ENCODE measurements at places on chromosomes 6 and 20. TPM values are rescaled to one million over a fixed set of nuclear protein-coding genes. Genes with fewer than 3 reads are reported as not detected.

Gene DUSP22
- polyA plus RNA-seq, result 24.6 TPM

Gene MAP7
- polyA plus RNA-seq, result 35.6 TPM

Gene GNRH2
- polyA plus RNA-seq, result not detected

Gene POM121L2
- not detected for polyA plus RNA-seq

Gene MROH8
- 7.9 TPM for polyA plus RNA-seq

Gene RNF5
- 122 TPM for polyA plus RNA-seq
